ENCODE measurements at places on chromosomes 13 and 19.
A peak's percentile ranks its signal among the peaks of the same experiment; 100 is the strongest.

DNA sequence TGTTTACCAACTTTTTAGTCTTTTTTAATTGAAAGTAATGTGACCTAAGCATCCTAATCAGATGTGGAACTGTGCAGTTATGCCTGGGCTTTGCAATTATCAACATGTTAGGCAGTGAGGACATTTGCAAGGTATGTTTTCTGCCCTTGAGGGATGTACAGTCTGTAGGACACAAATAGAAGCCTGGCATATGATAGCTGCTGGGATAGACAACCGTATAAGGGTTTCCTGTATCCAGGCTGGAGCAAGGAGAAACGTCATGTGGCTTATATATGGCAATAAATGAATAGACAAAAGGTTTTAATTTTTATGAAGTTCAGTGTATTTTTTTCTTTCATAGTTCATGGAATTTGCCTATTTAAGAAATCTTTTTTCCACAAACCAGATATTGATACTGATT is 2.0 kb upstream of the VPS36 start:
- DNase-seq = no peak

DNA sequence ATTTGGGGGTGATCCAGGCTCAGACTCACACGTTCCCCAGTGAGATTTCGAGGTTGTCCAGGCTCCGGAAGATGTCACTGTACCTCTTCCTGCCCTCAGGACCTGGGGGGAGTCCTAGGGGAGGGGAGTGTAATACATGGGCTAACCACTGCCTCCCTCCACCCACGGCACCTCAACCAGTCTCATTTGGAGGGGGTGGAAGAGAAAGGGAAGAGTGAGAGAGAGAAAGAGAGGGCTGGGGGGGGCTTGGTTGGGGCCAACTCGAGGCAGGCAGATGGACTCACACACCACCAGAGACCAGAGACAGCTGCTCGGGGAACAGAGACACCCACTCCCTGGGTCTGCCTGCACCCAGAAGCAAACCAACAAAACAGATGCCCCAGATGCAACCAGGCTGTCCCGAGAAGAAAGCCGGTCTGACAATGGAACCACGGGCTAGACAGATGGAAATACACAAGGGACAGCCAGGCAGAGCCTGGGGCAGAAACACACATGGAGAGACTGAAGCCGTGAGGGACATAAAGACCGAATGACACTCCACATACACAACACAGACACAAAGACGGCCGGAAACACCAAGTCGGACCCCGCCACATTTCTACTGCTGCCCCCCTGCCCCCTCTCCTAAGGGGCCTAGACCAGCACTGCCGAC is 825 bp downstream of the GMIP start:
- peak; percentile 67 for DNase-seq

GRCh38 chr19:8158411-8159074 is 9.2 kb upstream of the FBN3 start:
- DNase-seq = peak; percentile 33

DNA sequence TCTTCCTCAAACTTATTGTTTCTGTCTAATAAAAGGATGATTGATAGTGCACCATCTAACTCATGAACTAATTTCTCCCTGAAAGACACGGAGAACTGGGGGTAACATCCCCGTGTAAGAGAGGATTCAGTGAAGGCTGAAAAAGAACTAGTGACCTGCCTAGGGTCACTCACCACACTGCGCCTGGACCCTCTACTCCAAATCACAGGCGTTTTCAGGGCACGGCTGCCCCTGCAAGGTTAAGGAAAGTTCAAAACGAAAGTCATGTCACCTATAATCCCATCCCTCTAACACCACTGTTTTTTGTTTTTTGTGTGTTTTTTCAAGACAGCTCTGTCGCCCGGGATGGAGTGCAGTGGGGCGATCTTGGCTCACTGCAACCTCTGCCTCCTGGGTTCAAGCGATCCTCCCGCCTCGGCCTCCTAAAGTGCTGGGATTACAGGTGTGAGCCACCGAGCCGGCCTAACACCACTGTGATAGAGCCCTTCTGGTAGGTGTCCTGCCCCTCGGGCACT is 8.7 kb downstream of the URAD start:
- DNase-seq = no peak

GRCh38 chr13:100944791-100945345 is 270.3 kb upstream of the TMTC4 start:
- DNase-seq = no peak

DNA sequence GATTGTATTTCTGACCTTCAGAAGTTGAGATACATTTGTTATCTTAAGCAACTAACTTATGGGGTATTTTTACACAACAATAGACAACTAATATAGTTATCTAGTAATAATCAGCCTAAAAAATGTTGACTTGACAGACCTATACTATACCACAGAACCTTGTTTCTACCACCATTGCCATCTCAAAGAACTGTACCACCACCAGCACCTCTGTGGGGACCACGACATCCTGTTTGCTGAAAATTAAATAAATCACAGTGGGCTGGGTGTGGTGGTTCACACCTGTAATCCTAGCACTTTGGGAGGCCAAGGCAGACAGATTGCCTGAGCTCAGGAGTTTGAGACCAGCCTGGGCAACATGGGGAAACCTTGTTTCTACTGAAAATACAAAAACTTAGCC is 24.0 kb downstream of the TSKS start:
- no peak for DNase-seq

DNA sequence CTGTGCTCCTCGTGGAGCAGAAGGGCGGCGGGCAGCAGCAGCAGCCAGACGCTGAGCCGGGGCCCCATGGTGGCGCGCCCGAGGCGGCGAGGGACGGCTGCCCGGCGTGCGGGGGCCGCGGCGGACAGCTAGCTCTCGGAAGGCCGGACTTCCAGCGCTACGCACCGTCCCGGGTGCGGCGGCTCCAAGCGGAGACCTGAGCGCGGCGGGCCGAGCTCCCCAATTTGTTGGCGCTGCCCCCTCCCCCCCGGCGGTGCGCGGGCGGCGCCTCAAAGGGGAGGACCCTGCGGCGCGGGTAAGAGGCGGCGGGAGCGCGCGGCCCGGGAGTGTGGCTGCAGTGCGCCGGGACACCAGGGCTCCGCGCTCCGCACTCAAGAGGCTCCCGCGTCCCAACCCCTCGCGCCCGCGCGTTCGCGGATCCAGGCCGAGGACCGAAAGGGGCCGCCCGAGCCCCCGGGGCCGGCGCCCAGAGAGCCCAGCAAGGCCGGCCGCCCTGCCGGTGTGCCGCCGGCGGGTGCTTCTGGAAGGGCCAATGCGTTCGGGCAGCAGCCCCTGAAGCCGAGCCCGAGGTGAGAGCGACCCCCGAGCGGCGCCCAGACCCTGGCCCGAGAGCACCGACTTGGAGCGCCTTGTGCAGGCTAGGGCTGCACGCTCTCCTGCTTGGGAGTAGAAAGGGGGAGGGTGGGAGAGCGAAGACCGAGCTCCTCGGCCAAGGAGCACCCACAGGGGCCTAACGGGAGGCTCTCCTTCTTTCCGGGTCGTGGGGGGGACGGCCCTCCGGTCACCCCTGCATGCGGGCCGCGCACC is at the start of the genes COL4A1 and COL4A2:
Gene COL4A1, minus strand, starts transcription at position 198 of the 807 bp plus-strand sequence. Its CDS starts 130 bp downstream, at position 68.
Gene COL4A2, plus strand, starts transcription at position 325 of the 807 bp plus-strand sequence. CDS start 620 bp downstream, outside the sequence.
- DNase-seq = no peak

All from stimulated activated naive CD8-positive, alpha-beta T cell treated with anti-CD3 and anti-CD28 coated beads, Interleukin-15, Interleukin-2, amounts not matched to agents 100 U/mL and 50 U/mL, for 24 hours (primary cell).